Hematopoietic multipotent progenitor cell treated with erythropoietin and hydrocortisone succinate and interleukin-3 and kit ligand, for 4 days (in vitro differentiated cells): ENCODE measurements at places on chromosomes 3 and 15.
A peak's percentile ranks its signal among the peaks of the same experiment; 100 is the strongest.

- no peak for DNase-seq
Observed at GRCh38 chr3:186277268-186277909, 84.6 kb downstream of the DGKG start.

DNA sequence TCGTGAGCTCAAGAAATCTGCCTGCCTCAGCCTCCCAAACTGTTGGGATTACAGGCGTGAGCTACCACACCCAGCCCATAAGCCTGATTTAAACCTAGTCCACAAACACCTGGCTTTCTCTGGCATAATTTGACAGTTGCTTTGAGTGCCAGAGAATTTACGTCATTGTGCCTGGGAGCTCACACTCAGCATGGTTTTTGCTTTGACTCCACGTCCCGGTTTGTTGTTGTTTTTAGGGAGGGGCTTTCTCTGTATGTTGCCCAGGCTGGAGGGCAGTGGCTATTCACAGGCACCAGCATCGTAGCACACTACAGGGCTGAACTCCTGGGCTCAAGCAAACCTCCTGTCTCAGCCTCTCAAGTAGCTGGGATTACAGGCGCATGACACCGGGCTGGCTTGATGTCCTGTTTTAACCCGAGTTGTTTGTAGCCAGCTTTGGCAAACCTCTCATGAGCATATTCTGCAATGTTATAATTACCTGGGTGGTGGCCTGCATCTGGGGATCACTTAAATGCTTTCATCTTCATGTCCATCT, 32.7 kb downstream of the CEMIP start:
- no peak for DNase-seq

GRCh38 chr3:188747489-188747888, 424.3 kb upstream of the TPRG1 start:
- DNase-seq = no peak

- peak; percentile 50 for DNase-seq
Observed at GRCh38 chr3:44104668-44105321, 136.9 kb upstream of the TOPAZ1 start.

DNA sequence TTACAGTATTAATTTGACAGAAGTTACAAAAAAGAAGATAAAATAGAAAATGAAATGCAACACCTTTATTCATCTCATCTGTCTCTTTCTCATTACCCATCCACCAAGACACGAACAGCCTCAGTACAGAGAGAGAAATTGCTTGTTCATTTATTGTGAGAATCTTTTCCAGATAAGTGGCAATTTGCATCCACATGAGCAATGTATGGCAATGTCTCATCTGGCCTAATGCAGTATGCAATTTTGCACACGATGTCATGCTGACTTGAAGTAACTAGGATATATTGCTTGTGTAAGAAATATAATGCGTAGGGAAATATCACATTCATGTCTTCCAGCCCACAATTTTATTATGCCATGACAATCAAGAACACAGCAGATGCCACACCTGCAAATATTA, 866.9 kb downstream of the ROBO1 start:
- DNase-seq = no peak

DNA sequence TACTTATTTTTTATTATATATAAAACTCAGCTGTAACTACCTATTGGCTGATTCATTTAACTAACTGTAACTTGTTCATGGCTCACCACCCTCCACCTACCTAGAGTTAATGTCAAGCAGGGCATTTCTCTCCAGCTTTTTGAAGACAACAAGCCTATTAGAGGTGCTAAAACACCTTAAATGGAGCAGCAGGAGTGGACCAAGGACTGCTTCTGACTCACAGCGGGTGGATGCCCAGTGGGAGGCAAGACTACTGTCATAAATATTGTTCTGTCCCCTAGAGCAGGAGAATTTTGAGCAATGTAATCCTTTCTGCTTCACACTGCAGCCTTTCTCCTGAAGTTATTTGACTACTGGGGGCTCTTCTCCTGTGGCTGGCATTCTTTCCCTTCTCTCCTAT, 146.9 kb downstream of the CLSTN2 start:
- no peak for DNase-seq

DNA sequence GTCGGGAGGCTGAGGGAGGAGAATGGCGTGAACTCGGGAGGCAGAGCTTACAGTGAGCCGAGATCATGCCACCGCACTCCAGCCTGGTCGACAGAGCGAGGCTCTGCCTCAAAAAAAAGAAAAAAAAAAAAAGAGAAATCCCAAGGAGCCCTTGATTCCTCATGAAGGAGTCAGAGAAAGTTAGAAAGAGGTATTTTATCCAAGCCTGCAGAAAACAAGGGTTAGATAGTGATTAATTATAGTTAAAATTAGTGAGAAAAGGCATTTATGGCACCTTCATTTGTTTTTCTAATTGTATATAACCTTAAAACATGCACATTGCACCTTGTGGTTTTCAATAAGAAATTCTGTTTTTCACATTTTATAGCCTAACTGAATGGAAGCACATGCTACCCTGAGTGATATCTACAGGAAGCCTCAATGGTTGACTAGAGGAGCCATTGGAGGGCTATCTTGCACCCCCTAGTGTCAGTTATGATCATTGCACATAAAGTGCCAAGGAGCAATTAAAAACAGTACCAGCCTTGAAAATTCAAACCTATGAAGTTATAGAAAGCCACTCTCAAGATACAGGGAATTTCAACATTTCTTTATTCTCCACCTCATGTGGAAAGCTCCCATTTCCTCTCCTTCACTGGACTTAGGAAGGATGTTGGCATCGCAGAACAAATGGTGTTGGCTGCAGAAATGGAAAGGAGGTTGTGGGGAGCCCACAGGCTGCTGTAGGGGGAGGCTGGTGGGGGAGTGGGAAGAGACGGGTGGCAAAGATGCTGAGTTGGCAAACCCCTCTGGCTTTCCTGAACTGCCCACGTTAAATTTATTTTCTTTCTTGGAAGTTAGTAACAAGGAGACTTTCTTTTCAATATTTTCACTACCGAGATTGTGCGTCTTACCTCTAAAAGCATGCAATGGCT, 48.5 kb downstream of the ITGA11 start:
- DNase-seq = peak; percentile 81

DNA sequence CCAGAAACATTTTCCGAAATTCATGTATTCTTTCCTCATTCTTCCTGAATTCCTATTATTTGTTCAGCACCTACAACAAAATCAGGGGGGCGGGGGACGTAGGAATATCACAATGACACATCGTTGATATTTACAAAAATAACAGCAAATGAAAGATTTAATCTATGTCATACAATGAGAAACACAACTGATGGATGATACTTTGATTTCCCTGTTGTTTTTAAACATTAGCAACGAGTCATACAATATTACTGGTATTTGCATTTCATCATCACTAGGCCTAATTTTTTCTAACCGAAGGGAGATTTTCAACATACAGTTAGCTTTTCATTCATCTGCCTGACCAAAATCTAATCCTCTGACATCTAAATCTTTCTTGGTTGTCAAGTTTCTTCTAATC, 45.3 kb upstream of the INO80 start:
- peak; percentile 13 for DNase-seq

GRCh38 chr3:30871720-30872119, 22.7 kb downstream of the GADL1 start:
- no peak for DNase-seq

GRCh38 chr3:39990532-39990931, 181.1 kb downstream of the MYRIP start:
- DNase-seq = peak; percentile 80

- no peak for DNase-seq
Observed at GRCh38 chr3:1528621-1529020, 435.8 kb downstream of the CNTN6 start.

- no peak for DNase-seq
Observed at GRCh38 chr3:183542355-183542754, 13.2 kb downstream of the KLHL6 start.

- no peak for DNase-seq
Observed at GRCh38 chr3:113623324-113623723, 73.1 kb downstream of the USF3 start.

DNA sequence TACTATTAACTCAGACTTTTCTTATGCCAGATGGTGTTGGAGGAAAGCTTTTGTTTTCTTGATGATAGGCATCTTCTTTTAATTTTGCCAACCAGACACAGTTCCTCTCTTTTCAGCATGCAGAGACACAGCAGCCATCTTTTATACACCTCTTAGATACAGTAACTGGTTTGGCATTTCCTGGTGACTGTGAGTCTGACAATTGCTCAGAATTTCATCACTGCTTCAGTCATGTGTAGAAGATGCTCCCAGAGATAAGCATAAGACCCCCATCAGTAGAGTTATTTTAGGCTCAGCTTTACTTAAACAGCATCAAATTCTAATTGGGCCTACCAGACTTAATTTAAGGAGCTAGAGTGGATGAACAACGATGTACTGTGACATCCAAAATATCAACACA, 779.0 kb downstream of the SQOR start:
- DNase-seq = no peak

DNA sequence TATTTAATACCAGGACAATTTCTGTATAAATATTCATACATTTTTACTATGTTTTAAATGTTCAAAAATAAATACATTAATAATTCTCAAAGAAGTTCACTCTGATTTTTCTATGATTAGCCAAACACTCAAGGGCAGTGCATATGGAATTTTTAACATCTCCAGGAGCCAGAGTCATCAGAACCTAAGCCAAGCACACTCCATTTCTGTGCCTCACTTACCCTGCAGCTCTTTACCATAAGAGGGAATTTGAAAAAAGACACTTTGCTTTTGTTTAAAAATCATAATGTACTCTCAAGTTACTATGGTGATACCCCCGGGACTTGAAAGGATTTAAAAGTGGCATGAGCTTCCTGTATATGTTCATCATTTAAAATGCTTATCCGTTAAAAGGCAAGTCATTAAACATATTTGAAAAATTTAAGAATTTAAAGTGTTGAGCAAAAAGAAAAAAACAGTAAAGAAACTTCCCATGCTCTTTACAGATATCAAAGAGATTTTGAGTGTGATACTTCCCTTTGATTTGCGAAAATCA, 747.4 kb upstream of the NECTIN3 start:
- DNase-seq = no peak

- DNase-seq = no peak
Observed at GRCh38 chr3:48397767-48398681, 26.0 kb downstream of the FBXW12 start.

- no peak for DNase-seq
Observed at GRCh38 chr3:170852324-170852723, 17.7 kb downstream of the RPL22L1 start.

- DNase-seq = peak; percentile 86
Observed at GRCh38 chr15:34583399-34584329, at the start of gene GOLGA8B. TSS of gene GOLGA8B (minus strand) at chr15:34583651. CDS start at chr15:34535912, 47,739 bp downstream.

DNA sequence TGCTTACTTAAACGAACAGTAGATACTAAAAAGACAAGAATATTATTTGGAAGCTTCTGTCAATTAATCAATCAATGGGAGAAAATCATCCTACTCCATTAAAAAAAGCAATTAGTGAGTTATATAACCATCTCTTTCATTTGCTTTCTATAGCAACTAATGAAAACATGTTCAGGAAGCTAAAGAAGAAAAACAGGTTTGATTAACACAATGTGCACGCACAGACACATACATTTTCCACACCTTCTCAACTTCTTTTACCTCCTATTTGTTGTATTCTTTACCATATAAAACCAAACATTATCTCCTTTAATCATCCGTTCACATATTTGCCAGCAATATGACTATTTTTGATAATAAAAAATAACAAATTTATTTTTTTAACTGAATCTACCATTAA, 111.3 kb downstream of the GBE1 start:
- DNase-seq = no peak

- peak; percentile 73 for DNase-seq
Observed at GRCh38 chr3:71127052-71127831, 456.3 kb downstream of the FOXP1 start.

DNA sequence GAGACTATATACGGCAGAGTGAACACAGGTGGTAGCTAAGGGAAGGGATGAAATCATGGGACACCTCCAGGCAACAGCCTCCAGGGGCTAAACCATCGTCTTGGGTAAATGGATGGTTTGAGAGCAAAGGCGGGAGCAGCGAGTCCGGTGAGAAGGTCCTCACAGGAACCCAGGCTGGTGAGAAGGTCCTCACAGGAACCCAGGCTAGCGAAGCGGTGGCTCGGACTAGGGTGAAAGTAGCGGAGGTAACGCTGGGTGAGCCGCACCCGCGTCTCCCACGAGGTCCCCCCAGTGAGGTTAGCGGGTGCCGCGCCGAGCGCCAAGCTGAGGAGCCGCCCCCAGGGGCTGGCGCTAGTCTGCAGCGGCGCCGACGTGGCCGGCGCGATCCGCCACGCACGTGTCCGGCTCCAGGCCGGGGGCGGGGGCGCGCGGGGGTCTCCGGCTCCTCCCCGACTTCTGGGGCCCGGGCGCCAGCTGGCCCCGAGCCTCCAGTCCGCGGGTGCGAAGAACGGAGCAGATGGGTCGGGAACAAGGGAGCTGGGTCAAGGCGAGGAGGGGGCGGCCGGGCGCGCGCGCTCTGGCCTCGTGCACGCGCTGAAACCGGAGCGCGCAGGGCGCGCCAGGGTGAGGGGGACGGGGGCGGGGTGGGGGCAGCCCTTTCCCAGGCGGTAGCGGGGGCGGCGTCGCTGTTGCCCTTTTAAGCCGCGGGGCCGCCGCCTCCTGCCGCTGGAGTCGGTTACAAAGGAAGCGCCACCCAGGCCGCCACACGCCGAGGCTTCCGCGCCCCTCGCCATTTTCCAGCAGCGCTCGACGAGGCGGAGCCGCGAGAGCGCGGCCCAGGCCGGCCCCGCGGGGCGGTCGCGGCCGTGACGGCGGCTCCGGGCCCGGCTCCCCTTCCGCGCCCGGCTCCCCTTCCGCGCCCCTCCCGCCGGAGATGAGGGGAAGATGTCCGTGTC, at the start of gene UBE2Q2:
Gene UBE2Q2 (plus strand): TSS at position 726 of the 956 bp plus-strand sequence. CDS start 220 bp downstream, at position 946.
- DNase-seq = peak; percentile 91

GRCh38 chr3:195075199-195075940, 195.6 kb downstream of the XXYLT1 start:
- DNase-seq = peak; percentile 54

GRCh38 chr3:98885851-98886250, 15.6 kb downstream of the DCBLD2 start:
- no peak for DNase-seq

DNA sequence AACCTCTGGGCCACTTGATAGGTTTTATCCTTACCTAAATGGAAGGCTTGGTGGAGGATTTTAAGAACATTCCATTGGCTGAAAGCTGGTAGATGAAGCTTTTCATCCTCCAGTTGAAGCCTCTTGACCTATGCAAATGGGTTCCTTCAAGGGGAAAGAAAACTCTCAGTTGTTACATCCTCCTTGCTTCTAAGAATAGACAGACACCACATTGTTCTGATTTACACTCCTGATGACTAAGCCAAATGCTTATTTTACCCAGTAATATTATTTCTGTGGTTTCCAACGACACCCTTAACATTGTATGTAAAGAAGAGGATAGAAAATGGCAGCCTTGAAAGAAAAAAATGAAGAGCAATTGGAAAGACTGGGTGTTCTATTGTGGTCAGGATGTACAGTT, 480.5 kb downstream of the OTOL1 start:
- no peak for DNase-seq

- DNase-seq = no peak
Observed at GRCh38 chr3:124014366-124014942, 22.5 kb upstream of the ROPN1 start.
